ENCODE measurements at places on chromosomes 12 and 14.

- DNase-seq, result no peak
These were observed 69.3 kb downstream of the ELK3 start for GRCh38 chr12:96263449-96263902.

- peak; percentile 80 for DNase-seq
These were observed 18.0 kb upstream of the DYRK2 start for GRCh38 chr12:67630373-67631088.

- no peak for DNase-seq
These were observed 54.4 kb downstream of the NIN start for GRCh38 chr14:50776522-50776921.

GRCh38 chr14:43356382-43356781 is 1150.7 kb downstream of the FSCB start:
- no peak for DNase-seq

DNA sequence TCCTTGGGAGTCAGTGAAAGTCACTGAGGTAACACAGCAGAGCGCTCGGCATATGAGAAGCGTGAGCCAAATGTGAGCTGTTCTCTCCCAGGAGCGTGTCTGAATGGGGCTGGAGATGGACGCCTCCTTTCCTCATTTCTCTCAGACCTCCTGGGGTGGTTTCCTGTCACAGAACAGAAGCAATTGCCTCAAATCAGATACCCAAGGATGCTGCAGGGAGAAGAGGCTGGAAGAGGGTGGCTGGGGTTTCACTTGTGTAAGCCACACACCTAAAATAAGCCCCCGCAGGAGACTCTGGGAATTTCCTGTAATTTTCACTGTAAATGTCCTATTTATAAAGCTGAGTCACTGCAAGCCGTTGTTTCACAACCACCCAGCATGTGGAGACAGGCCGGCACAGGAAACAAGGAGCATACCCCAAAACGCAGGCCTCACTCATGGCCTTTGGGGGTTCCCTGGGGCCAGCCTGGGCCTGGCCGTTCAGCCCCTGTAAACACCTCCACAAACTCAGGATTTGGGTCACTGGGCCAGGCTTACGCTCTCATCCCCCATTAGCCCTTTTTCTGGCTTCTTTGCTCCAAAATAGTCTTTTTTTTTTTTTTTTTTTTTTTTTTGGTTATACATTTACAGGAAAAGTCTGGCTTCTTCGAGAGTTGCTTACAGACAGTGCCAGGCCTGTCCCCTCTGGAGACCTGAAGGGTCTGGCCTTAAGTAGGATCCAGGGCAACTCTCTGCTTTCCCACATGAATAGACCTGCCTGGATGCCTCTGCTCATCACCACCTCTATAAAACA is 55.3 kb downstream of the VCPKMT start:
- DNase-seq, result peak; percentile 80

- no peak for DNase-seq
These were observed 1.4 kb upstream of the FOXN3 start for GRCh38 chr14:89418452-89418851.

- DNase-seq, result no peak
These were observed 88.2 kb downstream of the DUSP16 start for GRCh38 chr12:12474471-12474928.

DNA sequence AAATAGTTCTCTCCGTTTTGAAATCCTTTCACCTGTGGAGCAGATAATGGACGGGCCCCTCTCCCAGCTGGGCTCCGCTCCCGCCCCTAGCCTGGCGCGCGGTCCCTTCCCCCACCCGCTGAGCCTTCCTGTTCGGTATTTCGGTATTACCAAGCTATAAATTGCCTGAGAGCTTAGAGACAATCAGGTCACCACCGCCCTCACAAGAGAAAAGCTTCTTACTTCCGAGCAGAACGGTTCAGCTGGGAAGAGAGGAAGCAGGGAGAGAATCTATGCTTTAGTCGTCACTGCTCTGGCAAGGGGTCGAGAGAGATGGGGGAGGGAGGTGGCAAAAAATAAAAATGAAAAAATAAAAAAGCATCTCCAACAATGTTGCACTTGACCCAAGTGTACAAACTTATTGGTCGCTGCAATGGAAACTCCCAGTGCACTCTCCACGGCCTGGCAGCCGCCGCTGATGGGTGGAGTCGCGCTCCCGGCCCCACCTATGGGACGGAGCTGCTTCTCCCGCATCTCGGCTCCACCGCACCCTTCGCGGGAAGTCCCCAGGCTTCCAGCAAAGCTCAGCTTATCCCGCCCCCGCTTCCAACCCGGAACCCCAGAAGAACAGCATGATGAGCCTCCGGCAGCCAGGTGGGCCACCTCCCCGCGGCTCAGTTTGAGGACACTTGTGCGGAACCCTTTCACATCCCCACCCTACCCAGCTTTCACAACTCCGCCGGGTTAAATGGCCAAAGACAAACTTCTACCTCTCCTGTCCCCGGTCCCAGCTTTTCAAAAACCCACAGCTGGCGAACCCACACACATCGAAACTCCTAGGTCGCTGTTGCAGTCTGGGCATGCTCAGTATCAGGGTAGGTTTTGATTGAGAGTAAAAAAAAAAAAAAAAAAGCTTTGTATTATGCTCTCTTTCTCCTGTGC is 832 bp upstream of the SYT1 start:
- DNase-seq, result no peak

DNA sequence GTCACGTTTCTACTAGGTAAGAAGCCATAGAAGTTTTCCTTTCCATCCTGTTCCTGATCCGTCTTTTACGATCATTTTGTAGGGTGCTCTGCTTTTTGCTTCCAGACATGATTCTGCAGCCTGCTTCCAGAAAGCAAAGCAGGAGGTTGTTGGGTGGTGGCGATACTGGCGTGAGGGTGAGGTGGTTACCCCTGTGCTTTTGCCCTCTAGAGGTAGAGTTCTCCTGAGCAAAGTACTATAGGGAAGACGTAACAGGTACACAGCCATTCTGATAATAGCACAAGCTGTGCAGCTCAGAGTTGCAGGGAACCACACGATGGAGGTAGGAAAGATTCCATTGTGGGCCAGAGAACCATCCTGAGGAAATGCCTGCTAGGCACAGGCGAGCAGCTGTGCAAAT is 186.0 kb downstream of the PAH start:
- DNase-seq, result no peak

- no peak for DNase-seq
These were observed 10.7 kb downstream of the KANSL2 start for GRCh38 chr12:48671231-48671856.

- no peak for DNase-seq
These were observed 23.1 kb downstream of the MGAT4C start for GRCh38 chr12:86233126-86233525.

DNA sequence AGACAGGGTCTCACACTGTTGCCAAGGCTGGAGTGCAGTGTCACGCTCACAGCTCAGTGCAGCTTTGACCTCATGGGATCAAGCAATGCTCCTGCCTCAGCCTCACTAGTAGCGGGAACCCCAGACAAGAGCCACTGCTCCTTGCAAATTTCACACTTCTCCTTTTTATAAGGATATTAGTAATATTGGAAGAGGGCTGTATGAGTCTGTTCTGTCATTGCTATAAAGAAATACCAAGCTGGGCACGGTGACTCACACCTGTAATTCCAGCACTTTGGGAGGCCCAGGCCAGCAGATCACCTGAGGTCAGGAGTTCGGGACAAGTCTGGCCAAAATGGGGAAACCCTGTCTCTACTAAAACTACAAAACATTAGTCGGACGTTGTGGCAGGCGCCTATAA is 12.9 kb upstream of the ORAI1 start:
- no peak for DNase-seq

DNA sequence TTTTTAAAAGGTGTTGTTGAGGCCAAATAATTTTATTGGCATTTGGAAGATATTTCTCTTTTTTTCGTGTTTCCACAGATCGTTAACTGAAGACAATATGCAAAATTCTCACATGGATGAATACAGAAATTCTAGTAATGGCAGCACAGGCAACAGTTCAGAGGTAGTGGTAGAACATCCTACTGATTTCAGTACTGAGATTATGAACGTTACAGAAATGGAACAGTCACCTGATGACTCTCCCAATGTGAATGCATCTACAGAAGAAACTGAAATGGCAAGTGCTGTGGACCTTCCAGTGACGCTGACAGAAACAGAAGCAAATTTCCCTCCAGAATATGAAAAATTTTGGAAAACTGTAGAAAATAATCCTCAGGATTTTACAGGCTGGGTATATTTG is 11.2 kb downstream of the PRPF39 start:
- no peak for DNase-seq

DNA sequence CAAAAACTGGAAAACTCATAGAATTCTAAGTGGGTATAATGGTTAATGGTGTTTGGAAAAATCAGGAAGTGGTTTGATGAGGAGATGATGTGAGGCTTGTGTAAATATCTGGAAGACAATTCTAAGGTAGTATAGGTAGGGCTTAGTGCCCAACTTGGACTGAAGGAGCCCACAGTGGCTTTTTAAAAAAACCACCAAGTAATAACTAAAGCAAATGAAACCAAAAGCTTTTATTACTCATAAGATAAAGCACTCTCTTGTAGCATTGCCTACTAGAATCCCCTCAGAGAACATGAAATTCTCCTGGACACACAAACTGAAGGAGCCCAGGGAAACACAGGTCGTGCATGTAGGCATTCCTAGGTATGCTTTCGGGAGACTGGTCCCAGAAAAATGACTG is 324.5 kb downstream of the NELL2 start:
- DNase-seq, result no peak

DNA sequence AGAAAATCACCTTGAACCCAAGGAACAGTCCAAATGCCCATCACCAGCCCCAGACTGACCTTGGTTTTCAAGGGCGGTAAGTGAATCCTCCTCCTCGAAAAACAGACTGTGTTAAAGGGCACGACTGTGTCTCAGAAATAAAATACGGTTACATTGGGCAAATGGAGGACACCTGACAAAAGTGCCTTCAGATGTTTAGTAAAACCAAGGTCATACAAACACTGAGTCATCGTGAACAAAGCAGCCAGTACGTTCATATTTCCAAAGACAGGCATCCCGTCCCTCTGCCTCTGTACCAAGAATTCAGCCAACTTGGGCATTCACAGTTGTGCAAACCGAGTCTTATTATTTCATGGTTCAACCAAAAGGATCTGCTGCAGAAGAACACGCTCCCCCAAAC is 25.9 kb downstream of the FOXN3 start:
- DNase-seq, result no peak

GRCh38 chr14:83520837-83521236 is 1987.2 kb upstream of the SEL1L start:
- no peak for DNase-seq

DNA sequence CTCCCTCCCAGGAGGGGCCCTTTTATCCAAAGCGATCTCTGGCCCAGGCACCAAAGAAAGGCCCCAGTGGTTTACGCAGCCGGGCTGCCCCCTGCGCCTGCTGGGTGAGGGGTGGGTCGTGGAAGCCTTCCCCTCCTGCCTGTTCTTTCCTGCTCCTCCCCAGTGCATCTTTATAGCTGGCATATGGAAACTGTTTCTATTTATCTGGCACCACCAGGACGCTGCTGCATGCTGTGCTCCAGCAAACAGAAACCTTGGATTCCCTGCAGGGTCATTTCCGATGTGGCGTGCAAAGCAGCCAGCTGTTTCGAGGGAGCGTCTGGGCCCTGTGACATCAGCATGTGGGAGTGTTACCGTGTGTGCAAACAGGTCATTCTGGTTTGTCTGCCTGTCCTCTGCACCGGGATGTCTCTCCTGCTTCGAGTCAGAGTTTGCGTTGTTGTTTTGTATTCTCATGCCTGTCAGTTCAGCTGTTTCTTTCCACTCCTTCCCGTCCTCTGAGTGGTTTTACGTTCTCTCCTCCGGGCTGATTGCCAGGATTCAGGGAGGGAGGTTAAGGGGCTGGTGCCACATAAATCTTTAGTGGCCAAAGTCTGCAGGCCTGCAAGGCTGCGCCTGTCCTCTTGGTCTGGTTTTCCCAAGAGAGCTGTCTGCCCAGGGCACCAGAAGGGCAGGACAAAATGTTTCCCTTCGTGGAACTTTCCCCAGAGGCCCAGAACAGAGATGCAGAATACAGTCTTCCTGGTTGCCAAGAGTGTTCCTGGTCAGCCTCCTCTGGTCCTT is 24.6 kb downstream of the TPCN1 start:
- DNase-seq, result peak; percentile 38

DNA sequence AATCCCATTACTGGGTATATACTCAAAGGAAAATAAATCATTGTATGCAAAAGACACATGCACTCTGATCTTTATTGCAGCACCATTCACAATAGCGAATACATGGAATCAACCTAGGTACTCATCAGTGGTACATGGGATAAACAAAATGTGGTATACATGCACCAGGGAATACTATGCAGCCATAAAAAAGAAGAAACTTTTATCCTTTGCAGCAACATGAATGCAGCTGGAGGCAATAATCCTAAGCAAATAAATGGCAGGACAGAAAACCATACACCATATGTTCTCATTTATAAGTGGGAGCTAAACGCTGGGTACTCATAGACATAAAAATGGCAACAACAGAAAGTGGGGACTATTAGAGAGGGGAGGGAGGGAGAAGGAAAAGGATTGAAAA is 15.9 kb downstream of the ERGIC2 start:
- no peak for DNase-seq

DNA sequence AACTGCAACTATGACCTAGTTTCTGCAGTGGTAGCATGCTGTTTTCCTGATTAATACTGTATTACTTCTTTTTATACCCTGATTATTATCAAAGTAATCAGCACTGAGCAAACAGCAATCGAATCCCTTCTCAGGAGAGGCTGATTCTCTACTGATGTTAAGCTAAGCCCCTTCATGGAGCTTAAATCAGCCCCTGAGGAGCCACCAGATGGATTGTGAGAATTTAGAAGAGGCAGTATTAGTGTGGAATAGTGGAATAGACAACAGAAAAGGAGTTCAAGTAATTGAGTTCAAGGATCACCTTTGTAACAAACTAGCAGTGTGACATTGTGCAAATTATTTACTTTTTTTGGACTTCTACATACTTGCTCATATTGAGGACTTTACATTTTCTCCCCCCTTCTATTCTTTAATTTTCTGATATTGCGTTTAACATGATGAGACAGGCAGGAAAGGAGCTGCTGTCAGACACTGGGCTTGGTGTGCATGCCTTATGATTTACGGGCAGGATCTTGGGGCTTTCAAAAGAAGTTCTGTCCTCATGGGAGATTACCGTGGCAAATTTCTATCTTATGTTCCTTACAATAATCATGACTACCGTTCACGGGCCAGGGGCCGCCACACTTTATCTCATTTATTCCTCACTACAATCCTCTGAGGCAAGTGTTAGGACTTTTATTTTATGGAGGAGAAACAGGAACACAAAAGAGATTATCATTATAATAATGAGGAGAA is 68.0 kb downstream of the PTPRR start:
- no peak for DNase-seq

GRCh38 chr12:64840119-64840518 is 15.7 kb downstream of the TBC1D30 start:
- no peak for DNase-seq

- DNase-seq, result no peak
These were observed 3.9 kb upstream of the GPR84 start for GRCh38 chr12:54368025-54368708.

DNA sequence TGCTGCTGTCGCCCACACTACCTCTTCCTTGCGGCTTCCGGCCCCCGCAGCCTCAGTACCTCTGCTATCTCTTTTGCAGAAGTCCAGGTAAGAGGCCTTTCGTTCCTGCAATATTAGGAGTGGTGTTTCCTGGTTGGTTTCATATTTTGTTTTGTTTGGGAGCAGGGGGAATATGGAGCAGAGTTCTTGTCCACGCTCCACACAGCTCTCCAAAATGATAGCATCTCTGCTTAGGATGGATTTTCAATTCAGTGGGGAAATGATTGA is 768 bp downstream of the OXA1L start:
- DNase-seq, result no peak

All from GF-D8 (cell line).